Kidney tubule cell (primary cell): ENCODE measurements at places on chromosomes 13 and 19.

DNA sequence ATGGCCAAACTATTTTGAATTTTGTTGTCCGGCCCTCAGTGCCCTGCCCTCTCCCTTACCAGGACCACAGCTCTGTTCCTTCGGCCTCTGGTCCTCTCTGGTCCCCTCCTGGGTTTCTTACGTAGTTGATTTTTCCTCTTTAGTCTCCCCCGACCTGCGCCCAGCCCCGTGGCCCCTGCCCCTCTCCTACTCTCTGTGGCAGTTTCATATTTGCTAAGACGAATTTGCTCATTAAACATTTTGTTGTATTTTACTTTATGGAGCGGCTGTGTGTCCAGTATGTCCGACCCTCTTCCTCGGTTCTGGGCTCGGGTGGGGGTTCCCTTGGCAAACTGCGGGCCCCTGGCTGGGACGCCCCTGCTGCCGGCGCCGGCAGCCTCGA, 576 bp upstream of the EPN1 start:
- no peak for DNase-seq

DNA sequence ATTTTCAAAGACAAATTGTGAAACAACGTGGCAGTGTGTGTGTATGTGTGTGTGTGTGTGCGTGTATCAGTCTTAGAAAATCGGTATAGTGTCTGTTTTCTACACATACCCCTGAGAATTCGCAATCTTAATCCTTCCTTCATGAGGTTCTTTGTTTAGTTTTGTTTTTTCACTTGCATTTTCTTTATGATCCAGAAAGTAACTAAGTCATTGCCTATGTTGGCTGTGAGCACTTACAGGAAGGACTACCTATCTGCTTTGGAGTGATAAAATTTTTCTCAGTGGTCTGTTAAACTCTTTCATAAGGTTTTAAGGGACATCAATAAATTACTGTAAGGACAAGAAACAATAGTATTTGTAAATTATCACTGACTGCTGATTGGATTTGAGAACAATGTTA, 1587.1 kb downstream of the PCDH9 start:
- DNase-seq = no peak

GRCh38 chr13:36344886-36345437, 1.2 kb downstream of the SPART start:
- DNase-seq = peak; percentile 42

DNA sequence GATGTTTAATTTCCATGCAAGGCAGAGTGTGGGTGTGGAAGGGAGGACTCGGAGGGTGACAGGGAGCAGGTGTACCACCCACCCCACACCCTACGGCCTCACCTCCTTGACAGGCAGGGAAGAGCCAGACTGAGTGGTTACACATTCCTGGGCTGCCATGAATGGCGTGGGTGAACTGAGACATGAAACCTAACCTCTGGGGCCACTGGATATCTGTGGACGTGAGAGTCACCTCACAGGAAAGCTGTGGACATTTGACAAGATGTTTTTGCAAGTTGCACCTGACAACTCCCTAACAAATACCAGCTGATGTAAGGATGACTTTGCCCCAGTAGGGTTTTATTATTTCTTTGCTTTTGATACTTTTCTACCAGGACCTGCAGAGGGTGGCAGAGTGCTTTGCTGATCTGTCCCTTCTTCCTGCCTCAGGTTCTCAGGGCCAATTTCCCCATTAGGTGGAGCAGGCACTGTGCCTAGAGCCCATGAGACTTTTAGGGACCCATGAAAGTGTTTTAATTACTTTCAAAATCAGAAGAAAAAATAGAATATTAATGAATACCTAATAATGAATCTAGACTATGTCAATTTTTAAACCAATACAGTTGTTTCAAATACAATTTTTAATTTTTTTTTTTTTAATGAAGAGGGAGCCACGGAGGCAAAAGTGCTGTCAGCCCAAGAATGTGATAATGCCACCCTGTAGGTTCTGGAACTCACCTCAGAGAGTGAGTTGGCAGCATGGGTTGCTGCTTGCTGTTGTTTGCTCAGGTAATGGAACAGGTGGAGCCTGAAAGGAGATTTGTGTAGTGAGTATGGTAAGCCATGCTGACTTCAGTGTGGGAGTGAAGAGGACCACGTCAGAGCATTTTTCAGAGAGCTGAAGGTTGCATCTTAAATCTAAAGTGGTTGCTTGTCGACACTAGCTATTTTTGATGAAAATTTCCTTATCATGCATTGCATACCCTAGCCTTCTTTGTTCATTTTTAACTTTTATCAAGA, 58.0 kb upstream of the CYSLTR2 start:
- DNase-seq = peak; percentile 87

DNA sequence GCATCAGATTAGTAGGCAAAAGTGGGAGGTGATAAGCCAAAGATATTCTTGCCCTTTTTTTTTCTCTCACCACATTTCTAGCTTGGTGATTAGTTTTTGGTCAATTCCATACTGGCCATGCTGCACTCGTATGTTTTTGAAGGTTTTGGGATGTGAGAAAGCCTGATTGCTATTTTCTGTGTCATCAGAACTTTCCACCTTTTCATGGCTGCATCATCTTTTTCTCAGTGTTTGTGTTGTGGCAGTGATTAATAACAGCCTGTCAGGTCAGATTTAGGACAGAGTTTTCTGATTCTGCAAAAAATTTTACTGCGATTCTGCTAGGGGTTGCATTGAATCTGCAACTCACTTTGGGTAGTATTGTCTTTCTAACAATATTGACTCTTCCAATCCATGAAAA, 32.9 kb downstream of the PSG1 start:
- DNase-seq = peak; percentile 35

DNA sequence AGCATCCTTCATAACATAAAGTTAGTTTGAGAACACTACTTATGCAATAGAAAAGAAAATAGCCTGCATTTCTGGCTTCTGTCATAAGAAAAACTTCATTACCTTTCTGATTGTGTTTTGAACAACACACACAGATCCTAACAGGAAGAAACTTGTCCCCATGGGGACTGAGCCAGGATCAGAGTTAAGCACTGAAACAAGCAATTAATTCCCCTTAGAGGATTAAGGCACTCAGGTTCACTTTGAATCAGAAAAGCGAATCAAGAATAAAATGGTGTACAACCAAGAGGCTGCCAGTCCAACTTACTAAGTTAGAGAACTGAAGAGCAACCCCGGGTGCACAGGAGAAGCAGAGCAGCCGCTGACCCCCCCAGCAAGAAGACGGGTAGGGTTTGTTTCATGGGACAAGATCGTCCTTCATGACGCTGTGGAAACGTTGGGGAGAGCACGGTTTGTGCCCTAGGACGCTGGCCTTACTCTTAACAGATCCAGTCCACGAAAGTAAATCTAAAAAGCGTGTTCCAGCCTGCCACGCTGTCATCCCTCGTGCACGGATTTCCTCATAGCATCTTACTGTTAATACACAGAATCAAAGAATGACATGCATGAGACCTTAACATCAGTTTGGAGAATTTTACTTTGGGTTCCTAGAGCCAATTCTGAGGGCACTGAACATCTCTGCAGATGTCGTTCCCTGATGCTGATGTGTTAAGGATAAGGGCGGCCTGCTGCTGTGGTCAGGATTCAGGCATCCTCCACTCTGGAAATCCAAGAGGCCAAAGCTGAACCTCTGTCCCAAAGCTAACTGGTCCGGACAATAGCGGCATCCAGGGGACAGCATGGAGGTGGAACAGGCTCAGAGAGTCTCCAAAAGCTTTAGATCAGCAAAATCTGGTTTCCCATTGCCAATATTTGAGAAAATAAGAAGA, 46.4 kb downstream of the GGACT start:
- no peak for DNase-seq

DNA sequence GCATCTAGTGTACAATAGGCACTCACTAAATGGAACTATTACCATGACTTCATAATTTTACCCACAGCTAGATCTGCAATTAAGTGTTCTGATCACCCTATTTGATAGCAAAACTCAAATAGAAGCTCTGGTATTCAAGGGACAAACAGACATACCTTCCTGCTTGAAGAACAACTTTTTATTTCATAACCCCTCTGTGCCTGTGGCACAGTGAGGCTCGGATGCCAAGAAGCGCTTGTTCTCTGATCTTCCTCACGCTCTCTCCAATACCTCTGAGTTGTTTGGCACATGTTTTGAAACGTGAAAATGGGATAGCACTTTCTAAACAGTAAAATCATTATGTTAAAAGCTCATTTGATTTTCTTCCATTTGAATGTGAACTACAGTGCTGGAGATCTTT, 232.0 kb downstream of the KLF5 start:
- no peak for DNase-seq

DNA sequence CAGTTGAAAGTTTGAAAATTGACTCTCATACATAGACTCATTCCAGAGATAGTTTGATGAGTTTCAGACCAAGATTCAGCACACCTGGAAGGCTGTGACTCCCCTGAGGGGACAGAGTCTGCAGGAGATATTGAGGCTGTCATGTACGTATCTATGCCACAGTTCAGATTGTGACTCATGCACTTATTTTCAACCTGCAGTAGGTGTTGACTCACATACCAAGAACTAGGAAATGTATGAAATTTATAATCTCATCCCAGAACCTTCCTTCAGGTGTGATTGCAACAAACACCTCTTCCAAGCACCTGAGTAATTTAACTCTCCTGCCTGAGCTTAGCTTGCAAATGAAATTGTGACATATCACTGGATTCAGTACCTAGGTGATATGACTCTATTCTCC, 64.4 kb upstream of the ZNF43 start:
- DNase-seq = peak; percentile 49

DNA sequence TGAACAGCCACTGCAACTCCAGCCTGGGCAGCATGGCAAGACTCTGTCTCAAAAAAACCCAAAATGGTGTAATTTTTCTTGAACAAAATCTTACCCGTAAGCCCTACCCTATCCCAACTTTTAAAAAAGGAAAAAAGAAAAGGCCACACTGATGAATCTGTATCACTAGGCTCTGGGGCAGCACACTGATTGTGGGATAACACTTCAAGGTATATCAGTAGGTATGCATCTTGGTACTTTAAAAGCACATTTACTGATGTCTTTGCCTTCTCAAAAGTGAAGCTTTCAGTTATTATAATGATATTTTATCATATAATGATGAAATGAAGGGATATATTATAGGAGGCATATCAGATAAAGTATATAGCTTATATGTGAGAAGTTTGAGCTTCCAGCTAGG, 24.3 kb downstream of the ZNF112 start:
- DNase-seq = no peak

DNA sequence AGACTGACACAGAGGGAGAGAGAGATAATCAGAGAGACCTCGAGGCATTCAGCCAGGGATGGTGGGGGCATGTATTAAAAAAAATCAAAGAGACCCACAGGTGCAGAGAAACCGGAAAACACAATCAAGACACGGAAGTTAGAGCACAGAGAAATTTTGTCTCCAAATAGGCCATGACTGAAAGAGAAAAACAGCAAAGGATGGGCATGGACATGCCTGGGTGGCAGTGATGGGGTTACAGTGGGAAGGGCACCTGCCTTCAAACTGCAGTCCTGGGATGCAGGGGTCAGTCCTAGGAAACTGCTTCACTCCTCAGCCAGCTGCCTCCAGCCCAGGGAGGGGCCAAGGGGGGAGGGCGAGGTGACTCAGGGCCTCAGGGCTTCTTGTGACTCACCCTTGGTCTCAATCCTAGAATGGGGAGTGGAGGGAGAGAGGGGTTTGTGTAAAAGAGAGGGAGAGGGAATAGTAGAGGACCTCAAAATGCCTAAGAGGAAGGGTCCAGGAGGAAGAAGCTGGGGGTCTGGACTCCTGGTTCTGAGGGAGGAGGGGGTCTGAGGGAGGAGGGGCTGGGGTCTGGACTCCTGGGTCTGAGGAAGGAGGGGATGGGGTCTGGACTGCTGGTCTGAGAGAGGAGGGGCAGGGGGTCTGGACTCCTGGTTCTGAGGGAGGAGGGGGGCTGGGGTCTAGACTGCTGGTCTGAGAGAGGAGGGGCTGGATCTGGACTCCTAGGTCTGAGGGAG, 3.6 kb upstream of the KCNN4 start:
- peak; percentile 83 for DNase-seq

DNA sequence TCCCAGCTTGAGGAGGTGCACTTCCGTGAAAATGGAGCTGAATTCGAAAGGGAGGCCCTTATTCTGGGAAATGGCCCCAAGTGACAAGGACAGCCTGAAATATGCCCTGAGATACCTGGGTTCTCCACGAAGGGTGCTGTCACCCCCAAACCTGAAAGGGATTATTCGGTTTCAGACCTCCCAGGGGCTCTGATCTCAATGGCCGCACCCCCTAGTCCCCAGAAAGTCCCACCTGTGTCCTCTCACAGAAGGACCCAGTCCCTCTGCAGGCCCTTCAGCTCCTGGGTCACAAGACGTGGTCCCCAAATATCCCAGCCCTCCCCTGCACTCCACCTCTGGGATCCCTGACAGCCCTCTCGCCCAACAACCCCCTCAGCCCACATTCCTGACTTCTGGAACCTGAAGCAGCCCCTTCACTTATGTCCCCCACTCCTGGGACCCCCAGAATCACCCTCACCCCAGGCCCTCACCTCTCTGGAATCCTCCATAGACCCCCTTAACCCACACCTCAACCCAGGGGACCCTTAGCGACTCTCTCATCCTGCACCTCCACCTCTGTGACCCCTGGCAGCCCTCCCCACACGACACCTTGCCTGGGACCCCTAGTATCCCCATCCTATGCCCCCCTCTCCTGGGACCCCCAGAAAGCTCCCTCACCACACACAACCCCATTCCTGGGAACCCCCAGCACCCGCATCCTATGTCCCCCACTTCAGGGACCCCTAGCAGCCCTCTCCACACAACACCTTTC, 606 bp downstream of the SYNGR4 start:
- no peak for DNase-seq

DNA sequence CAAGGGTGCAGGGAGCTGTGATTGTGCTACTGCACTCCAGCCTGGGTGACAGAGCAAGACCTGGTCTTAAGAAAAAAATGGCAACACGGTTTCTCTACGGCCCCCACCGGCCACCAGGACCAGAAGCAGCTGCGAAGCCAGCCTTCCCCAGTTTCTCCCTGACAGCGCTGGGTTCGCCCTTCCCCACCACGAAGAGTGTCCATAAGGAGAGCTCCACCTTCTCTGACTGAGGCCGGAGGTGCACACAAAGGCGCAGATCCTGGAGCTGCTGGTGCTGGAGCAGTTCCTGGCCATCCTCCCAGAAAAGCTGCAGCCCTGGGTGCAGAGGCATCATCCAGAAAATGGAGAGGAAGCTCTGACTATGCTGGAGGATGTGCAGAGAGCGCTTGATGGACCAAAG, 52.2 kb upstream of the ZNF599 start:
- no peak for DNase-seq

DNA sequence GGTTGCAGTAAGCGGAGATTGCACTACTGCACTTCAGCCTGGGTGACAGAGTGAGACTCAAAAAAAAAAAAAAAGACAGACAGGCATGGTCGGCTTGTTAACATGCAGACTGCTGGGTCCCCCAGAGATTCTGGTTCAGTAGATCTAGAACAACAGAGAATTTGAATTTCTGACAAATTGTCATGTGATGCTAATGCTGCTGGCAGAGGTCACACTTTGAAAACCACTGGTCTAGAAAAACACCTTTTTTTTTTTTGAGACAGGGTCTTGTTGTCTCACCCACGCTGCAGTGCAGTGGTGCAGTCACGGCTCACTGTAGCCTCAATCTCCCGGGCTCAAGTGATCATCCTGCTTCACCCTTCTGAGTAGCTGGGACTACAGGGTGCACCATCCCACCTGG, 7.7 kb upstream of the LRFN3 start:
- DNase-seq = no peak

- peak; percentile 46 for DNase-seq
Observed at GRCh38 chr19:54390942-54391577, 24.2 kb upstream of the TTYH1 start.
